H1 (cell line): ENCODE measurements at places on chromosomes 4 and X. TPM values are rescaled to one million over a fixed set of nuclear protein-coding genes. Genes with fewer than 3 reads are reported as not detected.
A peak's percentile ranks its signal among the peaks of the same experiment; 100 is the strongest.

DNA sequence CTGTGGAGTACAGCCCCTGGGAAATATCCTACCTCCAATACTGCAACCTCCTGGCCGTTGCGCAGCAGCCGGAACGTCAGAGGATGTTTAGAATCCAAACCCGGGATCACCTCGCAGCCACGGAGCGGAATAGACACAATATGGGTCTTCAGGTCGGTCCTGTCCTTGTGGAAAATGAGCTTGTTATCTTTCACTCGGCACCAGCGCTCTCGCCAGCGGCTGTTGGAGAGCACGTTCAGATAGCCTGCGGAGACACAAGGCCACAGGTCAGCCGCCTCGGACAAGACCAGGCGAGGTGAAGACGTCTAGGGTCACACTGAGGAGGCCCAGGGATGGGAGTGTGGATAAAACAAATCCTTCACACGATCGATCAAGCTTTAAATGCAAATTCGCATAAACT lies 139.3 kb downstream of the AFAP1 start:
- no peak for DNase-seq

DNA sequence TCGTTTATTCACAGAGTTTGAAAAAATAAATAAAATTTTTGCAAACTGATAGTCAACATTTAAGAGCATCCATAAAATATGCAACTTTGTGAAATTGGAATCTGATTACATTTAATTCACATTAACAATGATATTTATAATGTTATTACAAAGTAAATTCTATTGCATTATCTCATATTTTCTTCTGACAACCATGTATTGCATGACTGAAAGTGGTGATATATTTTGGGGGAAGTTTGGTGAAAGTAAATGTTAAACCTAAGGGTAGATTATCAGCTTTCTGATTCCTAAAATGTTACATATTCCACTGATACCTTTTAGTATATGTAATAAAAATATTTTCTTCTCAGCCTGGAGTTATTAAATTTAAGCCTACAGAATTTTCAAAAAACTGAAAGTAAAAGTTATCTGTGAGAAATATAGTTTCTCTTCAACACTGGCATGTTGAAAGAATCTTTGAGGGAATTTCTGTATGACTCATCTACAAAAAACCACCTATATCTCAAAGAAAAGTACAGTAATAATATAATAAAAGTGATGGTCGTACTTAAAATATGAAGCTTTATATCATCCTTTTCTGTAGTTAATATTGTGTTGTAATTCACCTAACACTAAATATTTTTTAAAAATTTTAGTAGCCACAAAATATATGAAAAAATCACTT lies 1179.6 kb upstream of the PCDH7 start:
- no peak for DNase-seq

GRCh38 chr4:114674080-114674479 lies 75.5 kb downstream of the UGT8 start:
- no peak for DNase-seq

GRCh38 chr4:111228396-111228795 lies 605.5 kb upstream of the PITX2 start:
- no peak for DNase-seq

DNA sequence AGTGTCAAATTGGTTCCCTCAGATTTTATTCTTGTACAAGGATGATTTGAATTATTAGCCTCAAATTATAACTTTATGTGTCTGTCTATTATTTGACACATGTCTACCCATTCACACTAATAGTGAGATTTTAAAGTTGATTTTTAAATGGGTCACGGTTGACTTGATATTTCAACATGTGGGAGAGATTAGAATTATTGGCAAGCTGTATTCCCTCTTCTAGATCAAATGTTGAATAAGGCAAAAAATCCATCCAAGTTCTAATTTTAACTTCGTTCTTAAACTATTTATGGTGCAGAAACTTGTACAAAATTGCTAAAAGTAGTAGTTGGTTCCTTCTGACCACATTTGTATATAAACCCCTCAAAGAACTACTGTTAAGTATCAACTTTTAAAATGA lies 1498.0 kb downstream of the STIM2 start:
- DNase-seq = no peak

GRCh38 chr4:57501720-57502119 lies 391.5 kb upstream of the IGFBP7 start:
- DNase-seq = no peak

- no peak for DNase-seq
Observed at GRCh38 chr4:186723292-186724057, at the start of gene FAT1. Gene FAT1, minus strand, starts transcription at chr4:186723856. Its CDS starts 14,029 bp downstream, at chr4:186709827.

- DNase-seq = no peak
Observed at GRCh38 chrX:679291-679979, 48.8 kb downstream of the SHOX start.

GRCh38 chrX:41526271-41526670 lies 79.1 kb downstream of the NYX start:
- no peak for DNase-seq

GRCh38 chrX:115892056-115892708 lies 278.4 kb upstream of the AGTR2 start:
- no peak for DNase-seq

DNA sequence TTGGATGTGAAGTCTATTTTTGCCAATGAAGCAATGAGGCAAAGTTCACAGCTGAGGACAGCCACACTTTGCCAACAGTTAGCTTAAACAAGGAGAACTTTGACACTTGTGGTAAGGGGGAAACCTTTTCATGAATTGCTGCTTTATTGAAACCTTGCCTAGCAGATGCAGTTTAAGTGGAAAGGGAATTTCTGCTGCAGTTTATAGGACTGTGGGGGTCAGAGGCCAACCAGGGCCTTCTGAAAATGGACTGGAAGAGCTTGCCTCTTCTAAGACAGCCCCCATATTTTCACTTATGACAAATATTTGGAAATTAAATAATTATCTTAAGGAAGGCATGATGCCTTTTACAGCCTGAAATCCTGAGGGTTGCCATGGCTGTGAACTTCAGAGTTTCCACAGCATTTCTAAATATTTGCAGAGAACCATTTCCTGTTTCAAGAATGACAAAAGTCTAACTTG lies 550.3 kb downstream of the RAB28 start:
- no peak for DNase-seq

- DNase-seq = no peak
Observed at GRCh38 chrX:111634823-111635729, 45.9 kb upstream of the ALG13 start.

DNA sequence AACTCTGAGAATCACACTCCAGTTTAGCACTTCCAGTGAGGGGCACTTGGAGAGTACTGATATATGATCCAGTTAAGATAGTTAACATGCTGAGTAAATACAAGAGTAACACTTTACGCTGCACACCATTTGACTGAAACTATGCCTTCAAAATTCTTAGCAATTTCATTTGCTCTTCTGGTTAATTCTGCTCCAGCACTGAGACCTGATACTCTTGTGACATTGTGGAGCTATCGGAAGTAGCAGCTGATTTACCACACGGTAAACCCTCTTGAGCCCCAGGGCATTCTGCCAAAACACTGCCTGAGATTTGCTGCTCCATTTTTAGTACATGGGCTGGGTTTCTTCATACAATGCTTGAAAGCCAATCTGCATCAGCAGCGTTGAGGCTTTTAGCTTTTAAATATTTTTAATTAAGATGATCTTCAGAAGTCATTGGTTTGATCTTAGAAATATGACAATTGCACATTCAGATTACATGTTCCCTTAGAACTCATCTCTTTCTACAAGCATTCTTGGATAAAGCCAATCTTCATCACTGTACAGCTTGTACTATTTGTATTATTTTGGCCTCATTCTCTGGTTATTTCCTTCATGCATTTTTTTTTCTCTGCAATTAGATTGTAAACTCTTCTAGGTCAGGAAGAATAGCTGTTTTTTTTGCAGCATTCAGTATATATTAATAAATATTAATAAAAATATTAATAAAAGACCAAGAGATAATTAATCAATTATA lies 67.8 kb upstream of the ETNPPL start:
- DNase-seq = no peak

- DNase-seq = no peak
Observed at GRCh38 chr4:14084598-14084997, 457.1 kb upstream of the BOD1L1 start.

GRCh38 chr4:165301833-165302232 lies 25.6 kb upstream of the MSMO1 start:
- DNase-seq = no peak

DNA sequence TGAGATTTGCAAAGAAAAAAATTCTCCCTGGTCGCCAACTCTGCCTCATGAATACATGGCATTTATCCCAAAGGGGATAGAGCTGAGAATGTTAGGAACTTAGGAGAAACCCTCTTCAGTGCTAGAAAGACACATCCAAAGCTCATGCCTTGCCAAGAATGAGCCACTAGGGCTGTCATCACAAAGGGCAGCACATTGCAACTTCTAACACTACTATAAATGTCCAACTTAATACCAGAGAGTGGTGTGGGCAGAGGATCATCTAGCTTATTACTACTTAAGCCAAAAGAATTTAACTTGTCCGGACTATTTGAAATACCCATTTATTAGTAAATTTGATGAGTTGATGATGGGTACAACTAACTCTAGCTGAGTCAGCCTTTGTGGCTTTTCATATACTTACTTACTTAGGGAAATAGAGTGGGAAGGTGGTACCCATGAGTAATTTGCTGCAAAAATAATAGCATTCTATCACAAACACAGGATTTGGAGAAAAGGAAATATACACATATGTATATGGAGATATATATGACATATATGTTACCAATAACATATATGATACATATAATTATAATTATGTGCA lies 66.3 kb upstream of the GAB1 start:
- DNase-seq = no peak

DNA sequence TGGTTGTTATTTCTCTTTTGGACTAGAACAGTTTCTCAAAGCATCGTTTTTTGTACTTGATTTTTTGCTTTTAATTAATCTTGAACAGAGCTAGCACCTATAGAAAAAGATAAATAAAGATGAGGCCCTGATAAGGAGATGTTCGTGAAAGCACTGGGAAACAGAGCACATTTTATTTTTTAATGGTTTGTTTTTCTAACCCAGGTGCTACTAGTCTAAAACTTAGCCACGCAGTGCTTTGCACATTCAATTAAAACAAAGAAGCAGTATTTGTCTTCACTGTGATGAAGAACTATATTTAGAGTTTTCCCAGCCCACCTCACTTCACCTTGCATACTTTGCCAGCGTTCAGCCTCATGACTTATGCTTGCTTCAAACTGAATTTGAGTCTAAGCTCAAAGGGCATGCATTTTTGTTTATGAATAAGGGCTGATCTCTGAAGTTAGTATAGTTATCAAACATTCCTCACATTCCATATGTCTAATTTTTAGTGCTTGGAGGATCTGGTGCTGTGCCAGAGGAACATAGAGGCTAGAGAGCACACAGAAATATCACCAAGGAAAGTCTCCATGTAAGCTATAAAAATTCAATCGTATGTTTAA lies 76.7 kb downstream of the WWC2 start:
- DNase-seq = no peak

- DNase-seq = no peak
Observed at GRCh38 chr4:83850435-83850834, 314.5 kb downstream of the GPAT3 start.

GRCh38 chrX:23964191-23964590 lies 56.4 kb downstream of the CXorf58 start:
- no peak for DNase-seq

DNA sequence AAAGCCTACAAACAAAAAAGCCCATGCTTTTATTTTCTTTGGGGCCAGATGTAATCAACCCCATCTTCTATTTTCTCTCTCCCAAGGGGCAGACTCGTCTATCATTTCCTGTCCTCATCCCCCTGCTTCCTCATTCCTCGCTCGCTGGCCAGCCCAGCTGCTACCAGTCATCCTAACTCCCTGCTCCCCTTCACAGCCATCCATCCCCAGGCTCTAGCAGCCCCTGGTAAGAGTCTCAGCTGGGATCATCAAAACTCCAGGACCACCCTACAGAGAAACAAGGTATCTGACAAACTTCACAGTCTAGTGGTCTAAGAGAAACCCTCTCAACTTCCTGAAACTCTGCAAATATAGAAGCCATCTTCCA lies 23.6 kb downstream of the SH3KBP1 start:
- DNase-seq = no peak

DNA sequence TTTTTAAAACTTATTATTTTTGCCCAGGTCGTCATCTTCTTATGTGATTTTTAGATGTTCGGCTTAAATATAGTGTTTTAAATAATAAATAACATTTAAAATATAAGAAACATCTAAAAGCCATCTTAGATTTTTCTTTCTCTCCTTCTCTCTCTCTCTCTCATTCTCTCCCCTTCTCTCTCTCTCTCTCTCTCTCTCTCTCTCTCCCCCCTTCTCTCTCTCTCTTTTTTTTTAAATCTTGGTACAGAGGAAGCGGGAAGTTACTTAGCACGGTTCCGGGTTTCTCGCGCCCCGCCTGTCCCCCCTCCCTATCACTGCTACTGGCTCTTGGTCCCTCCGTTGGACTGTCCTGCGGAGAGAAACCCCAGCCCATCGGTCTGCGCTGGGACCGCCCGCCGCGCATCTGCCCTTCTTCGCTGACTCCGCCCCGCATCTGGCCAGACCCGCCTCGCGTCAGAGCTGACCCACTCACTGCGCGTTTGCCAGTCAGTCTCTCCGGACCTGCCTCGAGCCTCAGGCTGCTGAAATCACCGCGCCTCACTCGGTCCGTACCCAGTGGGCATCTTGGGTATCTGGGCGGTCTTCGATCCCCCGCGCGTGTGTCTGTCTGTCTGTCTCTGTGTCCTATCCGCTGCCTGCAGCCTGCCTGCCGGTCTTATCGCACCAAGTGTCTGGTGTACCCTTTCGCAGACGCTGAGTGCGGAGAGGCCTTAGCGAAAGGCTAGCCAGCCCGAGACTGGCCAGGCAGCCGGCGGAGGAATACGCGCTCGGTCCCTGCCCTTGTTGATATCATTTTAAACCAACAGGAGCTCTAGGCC lies at the start of gene PABPC5:
Gene PABPC5, plus strand, starts transcription at position 489 of the 818 bp plus-strand sequence. CDS start 739 bp downstream, outside the sequence.
- DNase-seq = peak; percentile 38

The CLIC2 gene
- 0.61 TPM in 1 of 2 replicates, not detected in the other for total RNA-seq

The VCX3A gene
- total RNA-seq = 0.46 and 0.63 TPM in 2 replicates

The PACRGL gene
- 11.9 and 13.7 TPM in 2 replicates for total RNA-seq

The CT45A10 gene
- not detected in 2 replicates for total RNA-seq

The RHOXF2 gene
- not detected in 2 replicates for total RNA-seq

The NLGN4X gene
- 104 and 112 TPM in 2 replicates for total RNA-seq

The BEX1 gene
- 75.2 and 76.8 TPM in 2 replicates for total RNA-seq

The ETDB gene
- total RNA-seq = not detected in 2 replicates

The SCRG1 gene
- total RNA-seq = not detected in 2 replicates
